ENCODE measurements at places on chromosomes 11 and 22.

DNA sequence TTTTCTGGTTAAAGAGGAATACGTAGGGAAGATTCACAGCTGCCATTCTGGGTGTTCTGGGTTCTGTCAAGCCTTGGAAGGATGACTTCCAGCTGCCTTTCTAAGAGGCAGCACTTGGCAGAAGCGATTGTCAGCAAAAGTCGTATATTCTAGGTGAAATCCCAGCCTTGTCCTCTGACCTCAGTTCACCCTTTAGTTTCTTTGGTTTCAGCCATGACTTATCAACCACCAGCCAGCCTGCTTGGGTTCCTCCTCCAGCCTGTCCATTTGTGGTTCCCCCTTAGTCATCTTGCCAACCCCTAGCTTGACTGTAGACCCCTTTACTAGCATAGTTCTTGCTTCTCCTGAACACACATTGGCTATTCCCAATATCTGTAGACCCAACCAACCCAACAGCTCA lies 102.3 kb upstream of the CD44 start:
- no peak for DNase-seq

DNA sequence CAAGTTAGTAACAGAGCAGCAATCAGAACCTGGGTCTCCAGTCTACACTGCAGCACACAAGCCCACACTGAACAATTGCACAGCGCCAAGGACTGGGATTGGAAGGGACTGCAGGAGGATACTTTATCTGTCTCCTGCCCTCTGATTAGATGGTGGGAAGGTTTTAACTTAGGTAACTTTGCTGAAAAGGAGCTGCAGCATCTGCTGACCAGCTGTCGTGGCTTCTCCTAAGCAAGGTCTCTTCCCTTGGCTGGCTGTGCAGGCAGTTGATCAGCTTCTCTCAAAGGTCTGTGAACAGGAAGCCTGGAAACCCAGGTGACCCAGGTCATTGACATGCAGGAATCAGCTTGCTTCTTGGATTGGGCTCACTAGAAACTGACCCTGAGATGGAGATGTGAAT lies 82.4 kb downstream of the ISX start:
- DNase-seq = no peak

- peak; percentile 86 for DNase-seq
These were observed 21.3 kb downstream of the LAYN start for GRCh38 chr11:111561791-111562325.

DNA sequence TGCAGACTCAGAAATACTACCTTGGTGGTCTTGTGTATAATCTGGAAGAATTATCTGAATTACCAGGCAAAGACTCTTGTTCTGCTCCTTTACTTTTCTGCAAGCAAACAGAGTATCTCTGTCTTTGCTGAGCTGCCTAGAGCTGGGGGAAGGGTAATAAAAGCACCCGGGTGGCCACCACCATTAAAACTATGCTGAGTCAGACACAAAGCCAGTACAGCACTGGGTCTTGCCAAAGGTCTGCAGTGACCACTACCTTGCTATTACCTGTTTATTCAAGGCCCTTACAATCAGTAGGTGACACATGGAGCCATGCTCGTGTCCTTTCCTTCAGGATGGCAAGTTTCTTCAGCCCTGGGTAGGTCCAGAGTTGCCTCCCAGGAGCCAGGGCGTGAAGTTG lies 420.6 kb upstream of the CNTN5 start:
- DNase-seq = no peak

DNA sequence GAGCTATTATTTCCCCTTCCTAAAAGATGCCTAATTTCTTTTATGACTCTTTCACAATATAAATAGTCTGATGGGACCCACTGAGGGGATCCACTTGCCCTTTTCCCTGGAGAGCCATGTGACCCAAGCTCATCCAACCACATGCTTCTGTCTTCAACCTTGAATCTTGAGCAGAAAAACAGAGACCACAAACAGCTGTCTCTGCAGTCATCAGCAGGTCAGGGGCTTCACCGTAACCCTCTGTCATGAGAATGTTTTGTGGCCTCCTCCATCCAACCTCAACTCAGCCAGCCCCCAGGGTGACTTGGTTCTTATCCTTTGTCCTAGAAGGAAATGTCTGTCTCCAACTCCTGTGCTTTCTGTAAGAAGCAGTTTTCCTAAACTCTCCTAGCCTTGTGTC lies 129.6 kb upstream of the POU2AF2 start:
- DNase-seq = no peak

DNA sequence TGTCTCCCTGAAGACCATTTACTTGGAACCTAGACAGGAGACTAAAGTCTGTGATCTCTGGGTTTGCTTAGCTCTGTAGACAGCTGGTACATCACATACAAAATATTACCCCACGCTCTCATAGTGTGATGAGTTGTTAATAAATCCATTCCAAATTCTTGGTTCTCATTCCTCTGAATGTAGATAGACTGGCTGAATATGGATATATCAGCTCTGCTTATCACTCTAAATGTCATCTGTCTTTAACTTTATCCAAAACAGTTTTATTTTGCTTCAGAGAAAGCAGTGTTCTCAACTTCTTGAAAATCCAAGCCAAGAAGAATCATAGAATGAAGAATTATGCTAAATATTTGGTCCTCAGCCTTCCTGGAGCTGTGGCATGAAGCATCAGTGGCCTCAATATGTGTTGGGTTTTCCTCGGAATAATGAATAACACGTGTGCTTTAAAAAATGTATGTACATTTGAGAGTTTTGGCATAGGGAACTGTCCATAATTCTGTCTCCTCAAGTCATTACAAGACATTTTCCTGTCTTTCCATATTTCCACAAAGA lies 10.5 kb upstream of the LDLRAD3 start:
- DNase-seq = no peak

DNA sequence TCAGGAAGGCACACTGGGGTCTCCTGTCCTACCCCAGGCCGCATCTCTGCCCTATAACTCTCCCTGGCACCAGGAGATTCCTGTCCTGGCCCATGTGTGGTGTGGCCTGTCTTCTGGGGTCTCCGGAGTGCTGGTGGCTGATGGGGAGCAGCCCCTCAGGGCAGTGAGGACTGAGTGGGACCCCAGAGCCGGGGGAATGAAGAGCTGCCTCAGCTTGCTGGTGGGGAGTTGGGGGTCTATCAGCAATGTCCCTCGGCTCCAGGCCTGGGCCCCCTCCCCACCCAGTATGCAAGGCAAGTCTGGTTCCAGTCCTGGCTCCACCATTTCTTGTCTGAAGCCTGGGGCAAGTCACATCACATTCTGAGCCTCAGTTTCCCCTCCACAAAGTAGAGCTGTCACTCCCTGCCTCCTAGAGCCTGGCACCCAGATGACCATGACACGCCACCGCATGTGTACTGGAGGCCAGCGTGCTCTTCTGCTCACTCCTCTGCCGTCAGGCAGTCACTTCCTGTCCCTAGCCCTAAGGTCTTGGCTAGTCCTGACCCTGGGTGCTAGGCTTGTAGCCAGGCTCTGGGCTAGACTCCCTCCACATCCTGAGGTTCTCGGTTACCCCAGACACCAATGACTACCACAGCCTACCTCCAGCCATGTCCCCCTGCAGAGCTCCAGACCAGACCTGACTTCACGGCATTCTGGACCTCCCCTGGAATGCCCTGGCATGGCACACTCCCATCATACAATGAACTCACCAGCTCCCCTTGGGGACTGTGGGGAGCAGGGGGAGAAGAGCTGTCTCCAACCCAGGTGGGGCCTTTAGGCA lies 12.8 kb downstream of the ARAP1 start:
- no peak for DNase-seq

DNA sequence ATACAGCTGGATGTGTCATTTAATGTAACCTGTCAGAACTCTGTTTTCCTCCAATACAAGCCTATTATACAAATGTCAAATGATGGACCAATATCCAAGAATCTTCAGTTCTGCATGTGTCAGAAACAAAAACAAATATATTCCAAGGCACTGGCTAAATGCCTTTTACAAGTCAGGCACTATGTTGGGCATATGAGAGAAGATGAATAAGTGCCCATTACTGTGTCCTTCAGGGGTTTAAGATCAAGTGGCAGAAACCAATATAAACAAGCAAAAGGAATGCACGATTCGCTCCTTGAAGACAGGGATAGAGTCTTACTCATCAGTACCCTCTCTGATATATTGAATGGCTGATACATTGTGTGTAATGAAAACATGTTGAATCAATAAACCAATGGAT lies 254.4 kb downstream of the TTC28 start:
- no peak for DNase-seq

- DNase-seq = no peak
These were observed 3.4 kb upstream of the NHERF4 start for GRCh38 chr11:119181677-119182412.

GRCh38 chr22:46052331-46052771 lies 75.4 kb upstream of the WNT7B start:
- DNase-seq = no peak

GRCh38 chr22:30244066-30244465 lies 2.5 kb downstream of the LIF start:
- no peak for DNase-seq

DNA sequence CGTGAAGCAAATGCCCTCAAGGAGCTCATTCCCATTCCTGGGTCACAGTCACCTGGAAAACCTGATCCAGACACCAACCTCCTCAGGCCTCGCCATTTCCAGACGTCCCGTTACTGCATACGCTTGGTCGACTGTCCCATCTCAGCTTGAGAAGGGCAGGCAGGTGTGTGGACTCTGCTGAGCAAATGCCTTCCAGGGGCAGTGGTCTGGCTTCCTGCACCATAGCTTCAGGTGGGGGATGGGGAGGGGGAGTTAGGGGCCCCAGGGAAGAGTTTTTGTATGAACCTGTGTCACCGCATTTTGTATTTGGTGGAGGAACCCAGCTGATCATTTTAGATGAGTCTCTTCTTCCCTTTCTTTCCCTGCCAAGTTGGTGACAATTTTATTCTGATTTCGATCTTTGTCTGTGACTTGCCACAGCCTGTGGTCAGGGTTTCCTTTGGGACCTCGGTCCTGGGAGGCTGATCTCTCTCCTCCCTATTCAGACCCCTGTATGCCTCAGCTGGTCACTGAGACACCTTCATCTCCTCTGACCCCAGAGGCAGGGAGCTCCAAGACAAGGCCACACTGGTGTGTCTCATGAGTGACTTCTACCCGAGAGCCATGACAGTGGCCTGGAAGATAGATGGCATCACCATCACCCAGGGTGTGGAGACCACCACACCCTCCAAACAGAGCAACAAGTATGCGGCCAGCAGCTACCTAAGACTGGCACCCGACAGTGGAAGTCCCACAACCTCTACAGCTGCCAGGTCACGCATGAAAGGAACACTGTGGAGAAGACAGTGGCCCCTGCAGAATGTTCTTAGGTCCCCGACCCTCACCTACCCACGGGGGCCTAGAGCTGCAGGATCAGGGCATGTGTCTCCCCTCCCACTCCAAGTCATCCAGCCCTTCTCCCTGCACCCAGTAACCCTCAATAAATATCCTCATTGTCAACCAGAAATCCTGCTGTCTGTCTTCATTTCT lies 22.9 kb downstream of the IGLL5 start:
- DNase-seq = no peak

DNA sequence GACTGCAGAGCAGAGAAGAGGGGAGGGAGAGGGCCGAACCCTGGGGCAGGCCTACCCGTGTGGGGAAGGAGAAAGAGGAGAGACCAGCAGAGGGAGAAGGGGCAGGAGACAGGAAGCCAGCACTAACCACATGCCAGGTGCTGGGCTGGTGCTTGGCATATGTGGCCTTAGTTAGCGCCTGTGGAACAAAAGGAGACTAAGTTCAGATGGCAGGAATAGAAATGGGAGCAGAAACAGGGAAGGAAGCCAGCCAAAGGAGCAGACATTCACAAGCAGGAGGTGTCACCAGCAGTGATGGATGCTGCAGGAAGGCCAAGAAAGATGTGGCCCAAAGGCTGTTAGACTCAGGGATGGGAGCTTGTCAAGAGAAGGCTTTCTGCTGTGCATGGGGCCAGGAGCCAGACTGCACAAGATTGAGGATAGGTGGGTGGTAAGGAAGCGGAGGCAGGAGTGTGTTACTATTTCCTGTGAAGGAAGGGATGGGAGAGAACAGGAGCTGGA lies 26.7 kb downstream of the TREH start:
- DNase-seq = no peak

DNA sequence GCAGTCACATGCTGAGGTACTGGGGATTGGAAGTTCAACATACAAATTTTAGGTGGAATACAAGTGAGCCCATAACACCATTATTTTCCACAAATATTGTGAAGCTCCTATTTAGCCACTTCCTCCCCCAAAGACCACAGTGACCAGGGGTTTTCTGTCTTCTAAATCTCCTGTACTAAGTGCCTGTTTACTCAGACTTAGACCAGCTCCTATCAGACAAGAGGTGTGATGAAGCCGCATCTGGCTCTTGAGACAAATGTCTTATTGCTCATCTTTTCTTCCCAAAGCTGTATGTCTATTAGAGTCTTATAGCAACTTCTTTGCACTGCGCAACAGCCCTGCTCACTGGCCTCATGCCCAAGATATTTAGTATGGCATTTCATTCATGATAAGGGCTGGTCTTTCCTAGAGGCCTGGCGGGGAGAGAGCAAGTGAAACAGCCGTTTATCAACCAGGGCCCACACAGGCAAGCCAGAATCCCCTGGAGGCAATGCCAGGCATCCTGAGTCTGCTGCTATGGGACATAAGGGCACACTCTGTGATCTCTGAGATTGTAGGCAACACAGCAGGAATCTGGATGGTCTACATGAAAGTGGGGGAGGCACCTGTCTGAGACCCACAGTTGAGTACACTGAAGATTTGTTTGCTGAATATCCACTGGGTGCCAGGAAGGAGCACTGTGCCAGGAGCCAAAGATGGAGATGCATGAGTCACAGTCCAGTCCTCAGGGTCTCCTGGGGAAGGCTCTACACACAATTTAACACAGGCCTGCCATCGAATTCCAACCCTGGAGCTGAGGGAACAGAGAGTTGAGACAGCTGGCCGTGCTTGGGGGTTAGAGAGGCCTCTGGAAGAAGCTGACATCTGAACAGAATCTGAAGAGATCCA lies 78.5 kb upstream of the NCAM1 start:
- DNase-seq = no peak

GRCh38 chr11:267491-267994 lies 10.7 kb upstream of the NLRP6 start:
- no peak for DNase-seq

DNA sequence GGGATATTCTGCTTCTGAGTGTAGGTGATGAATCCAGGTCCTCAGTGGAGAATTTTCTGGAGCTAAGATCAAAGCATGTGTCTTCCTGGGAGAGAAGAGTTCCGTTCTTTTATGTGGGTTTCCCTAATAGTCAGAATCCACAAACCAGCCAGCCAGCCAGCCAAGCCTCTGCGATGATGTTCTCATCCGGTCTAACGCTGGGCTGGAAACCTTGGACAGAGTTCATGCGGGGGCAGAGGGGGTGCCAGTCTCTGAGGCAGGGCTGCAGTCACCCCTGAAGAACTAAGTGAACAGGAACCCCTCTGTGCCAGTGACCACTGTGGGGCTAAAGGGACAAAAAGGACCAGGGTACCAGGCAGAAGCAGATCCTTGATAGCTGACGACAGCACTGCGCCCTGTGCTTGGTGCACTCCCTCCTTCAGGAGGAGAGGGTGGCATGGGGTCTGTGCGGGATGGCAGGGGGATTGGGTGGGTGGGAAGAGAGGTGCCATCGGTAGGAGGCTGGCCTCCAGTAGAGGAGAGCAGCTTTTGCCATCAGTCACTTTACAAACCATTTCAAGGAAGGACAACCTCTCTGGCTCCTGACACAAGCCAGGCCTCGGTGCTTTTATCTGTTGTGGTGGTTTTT lies 27.1 kb downstream of the ADAMTS15 start:
- no peak for DNase-seq

GRCh38 chr11:128608746-128609407 lies 21.5 kb upstream of the ETS1 start:
- no peak for DNase-seq

All from IMR-90 (cell line).